T-helper 1 cell (primary cell): ENCODE measurements at places on chromosomes 11 and 22.

DNA sequence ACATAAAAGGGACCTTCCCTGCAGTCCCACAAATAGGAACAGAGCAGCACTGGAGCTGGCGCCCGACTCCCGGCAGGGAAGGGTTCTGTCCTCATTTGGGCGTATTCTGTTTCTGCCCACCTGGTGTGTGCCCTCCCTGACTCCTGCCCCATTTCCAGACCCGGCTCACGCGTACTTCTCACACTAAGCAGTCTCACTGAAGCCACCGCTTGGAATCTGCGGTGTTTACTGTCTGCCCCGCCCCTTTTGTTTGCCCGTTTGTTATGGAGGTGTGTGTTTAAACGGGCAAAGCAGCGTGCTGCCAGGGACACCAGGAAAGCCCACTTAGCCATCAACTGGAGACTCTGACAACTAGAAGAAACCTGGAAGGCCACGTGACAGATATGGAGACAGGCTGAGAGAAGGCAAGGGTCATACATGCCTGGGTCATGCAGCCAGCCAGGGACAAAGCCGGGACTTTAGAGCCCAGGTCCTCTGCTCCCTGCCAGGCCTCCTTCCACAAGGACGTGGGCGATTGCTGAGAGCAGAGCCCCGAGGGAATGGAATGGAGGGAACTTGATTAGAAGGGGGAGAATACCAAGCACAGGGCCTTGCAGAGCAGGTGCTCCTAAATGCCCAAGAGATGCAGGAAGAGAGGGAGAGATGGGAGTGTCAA, 8.7 kb upstream of the EFCAB6 start:
- no peak for DNase-seq

GRCh38 chr22:48382197-48382596, 1445.5 kb downstream of the BRD1 start:
- no peak for DNase-seq

- DNase-seq = peak; percentile 50
These were observed 924 bp downstream of the YPEL1 start for GRCh38 chr22:21734540-21735199.

- DNase-seq = no peak
These were observed 18.4 kb upstream of the CTSD start for GRCh38 chr11:1782031-1782590.

DNA sequence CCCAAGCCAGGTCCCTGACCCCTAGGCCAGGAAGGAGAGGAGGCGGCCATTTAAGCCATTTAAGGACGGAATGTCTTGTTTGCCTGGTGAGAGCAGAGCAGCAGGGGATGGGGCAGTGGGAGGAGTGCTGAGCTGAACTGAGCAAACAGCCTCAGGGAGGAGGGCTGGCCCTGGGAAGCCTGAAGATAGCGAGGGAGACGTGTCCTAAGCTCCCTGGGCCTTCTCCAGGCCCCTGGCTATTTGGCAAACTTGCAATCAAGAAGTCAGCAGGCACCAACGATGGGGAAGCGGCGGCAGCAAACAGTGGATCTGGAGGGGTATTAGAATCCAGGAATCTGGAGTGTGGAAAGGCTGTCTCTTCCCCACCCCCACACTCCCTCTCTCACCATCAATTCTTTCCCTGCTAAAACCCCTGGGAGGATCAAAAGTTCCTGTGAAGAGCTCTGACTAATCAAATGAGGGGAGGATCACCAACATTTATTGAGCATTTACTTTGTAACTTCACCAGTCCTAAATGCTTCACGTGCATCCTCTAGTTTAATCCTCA, 8.8 kb downstream of the BCL9L start:
- DNase-seq = no peak

DNA sequence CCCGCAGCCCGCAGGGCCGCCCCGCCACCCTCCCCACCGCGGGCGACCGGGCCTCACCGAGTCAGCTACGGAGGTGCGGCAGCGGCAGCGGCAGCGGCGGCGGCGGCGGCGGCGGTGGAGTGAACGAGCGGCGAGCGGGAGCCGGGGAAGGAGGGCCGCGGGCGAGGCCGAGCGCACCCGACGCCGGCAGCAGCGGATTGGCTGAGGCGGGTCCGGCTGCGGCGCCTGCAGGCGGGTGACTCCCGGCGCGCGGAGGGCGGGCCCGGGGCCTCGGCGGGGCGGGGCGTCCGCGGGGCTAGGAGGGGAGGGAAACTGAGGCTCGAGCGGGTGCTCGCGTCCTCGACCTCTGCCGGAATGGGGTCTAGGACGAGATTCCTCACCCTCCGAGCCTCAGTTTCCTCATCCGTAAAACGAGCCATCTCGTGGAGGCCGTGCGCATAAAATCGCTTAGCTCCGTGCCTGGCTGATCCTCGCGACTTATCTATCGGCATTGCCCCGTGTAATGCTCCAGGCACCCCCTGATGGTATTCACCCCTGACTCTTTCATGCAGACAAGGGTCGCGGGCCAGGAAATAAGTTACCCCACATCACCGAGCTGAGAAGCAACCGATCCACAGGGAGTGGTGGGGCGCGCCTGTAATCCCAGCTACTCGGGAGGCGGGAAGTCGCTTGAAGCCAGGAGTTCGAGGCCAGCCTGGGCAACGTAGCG, at the start of gene CPT1A:
CPT1A (minus strand) TSS at position 199 of the 709 bp plus-strand sequence. CDS start 26,442 bp downstream, outside the sequence.
- DNase-seq = peak; percentile 58

DNA sequence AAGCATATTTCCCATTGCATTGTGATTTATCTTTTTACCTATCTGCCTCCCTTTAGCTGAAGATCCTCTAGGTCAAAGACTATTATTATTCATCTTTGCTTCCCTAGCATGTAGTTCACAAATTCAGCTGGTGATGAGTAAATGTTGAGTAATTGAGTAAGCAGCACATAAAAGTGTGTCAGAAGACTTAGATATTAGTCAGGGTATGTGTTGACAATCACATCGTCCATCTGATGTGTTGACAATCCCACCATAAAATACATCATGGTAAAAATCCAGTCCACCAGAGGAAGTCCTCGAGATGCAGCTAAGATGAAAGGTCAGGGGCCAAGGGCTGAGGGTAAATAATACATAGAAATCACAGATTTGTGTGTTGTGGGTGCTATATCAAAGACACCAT, 22.9 kb upstream of the ABTB2 start:
- no peak for DNase-seq

- no peak for DNase-seq
These were observed 62.8 kb downstream of the PPFIA1 start for GRCh38 chr11:70333261-70333660.
